ENCODE measurements at places on chromosomes 12 and 14. TPM values are rescaled to one million over a fixed set of nuclear protein-coding genes. Genes with fewer than 3 reads are reported as not detected.

CARMIL3 gene
- 0.04 TPM for total RNA-seq

UNC79 gene
- total RNA-seq, result under 0.01 TPM

FAM181A gene
- total RNA-seq, result not detected

GRCh38 chr12:122643207-122643805 is 59.9 kb downstream of the HCAR2 start:
- DNase-seq, result no peak

- DNase-seq, result no peak
These were observed 2.3 kb downstream of the ARHGDIB start for GRCh38 chr12:14959126-14959440.

SERPINA6 gene
- not detected for total RNA-seq

- no peak for DNase-seq
These were observed 18.9 kb downstream of the MNAT1 start for GRCh38 chr14:60753264-60754119.

MGAT4C gene
- total RNA-seq, result not detected

DNA sequence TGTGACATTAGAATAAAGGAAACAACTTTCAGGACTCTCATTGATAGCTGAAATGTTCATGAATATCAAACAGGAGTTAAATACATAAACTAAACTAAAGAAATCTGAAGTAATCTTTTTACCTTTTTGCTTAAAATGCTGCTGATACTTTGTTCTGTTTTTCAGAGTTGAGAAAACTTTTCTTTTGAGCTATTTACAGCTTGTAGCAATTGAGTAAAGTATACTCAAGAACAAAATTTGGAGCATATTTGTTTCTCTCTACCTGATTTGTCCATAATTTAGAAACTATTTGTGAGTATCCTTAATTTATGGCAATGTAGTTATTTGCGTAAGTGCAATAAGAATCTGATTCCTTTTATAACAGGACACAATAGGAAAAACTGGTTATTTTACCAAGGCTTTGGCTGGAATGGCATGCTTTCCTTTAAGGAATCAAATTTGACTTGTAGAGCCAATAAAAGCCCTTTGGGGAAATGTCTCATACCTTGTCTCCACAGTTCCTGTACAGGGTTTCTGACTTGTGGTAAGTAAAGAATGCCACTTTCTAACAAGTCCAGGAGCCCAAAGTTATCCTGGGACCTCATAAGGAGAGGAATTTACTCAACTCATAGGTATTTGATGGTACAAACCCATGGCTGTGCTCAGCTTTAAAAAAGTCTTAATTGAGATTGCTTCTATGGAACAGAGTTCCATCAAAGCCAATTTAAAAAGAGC is 195.7 kb downstream of the TMEM117 start:
- no peak for DNase-seq

DNA sequence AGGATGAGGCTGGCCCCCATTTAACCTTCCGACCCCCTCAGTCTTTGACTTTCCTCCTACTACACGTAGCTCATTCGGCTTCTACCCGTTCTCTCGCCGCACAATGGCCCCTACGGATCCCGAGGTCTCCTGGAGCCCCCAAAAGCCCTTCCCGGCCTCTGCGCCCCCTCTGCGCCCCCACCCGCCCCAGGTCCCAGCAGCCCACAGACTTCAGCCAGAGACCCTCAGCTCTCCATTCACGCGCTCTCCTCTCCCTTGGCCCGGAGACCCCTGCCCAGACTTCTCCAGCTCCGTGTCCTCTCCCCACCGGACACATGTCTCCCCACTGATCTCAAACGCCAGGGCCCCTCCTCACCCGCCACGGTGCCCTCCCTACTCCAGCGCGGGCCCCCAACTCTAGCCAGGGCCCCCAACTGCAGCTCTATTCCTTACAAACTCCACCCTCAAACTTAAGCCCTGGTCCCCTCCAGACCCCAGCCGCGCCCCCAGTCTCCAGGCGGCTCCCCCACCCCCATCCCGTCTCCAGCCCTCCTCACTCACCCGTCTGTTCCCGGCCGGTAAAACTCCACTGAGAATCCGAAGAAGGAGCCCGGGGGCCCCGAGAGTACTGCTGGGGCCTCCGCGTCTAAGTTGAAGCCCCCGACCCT is 502 bp downstream of the ITGA5 start:
- no peak for DNase-seq

GRCh38 chr14:96416292-96416691 is 24.4 kb downstream of the AK7 start:
- DNase-seq, result no peak

DNA sequence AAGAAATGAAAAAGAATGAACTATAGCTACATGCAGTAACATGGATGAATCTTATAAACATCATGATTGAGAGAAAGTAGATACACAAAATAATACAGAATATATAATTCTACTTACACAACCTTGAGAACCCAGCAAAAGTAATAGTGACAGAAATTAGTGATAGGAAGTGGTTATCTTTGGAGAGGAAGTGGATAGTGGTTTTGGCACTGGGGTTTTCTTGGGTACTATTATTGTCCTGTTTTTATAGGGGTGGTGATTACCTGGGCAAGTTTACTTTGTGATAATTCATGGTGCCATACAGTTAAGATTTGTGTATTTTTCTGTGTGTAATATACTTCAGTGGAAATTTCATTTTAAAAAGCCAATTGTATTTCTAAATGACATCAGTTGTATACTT is 352.7 kb downstream of the AEBP2 start:
- DNase-seq, result no peak
